Occipital lobe (tissue), 3 donors: ENCODE measurements at places on chromosomes 2 and 18. TPM values are rescaled to one million over a fixed set of nuclear protein-coding genes. Genes with fewer than 3 reads are reported as not detected.

The CYP27A1 gene
- 2.8 TPM for total RNA-seq

The CFAP53 gene
- total RNA-seq = 1.4 TPM

The RNF125 gene
- 1.1 TPM for total RNA-seq

The ANKRD30B gene
- total RNA-seq = 0.16 TPM

The EFR3B gene
- 47.1 TPM for total RNA-seq

The RRM2 gene
- total RNA-seq = 4.8 TPM

The LYPD6B gene
- 12.5 TPM for total RNA-seq

The SEPTIN10 gene
- total RNA-seq = 114 TPM

The SLC4A5 gene
- 2.2 TPM for total RNA-seq

The NMUR1 gene
- total RNA-seq = not detected

The C2orf72 gene
- 32.4 TPM for total RNA-seq

The FRZB gene
- total RNA-seq = 19.8 TPM

The MBOAT2 gene
- total RNA-seq = 189 TPM

The CNTNAP5 gene
- total RNA-seq = 41.0 TPM

The CXCR1 gene
- total RNA-seq = not detected

The LYPD1 gene
- 17.8 TPM for total RNA-seq

The PSMA8 gene
- not detected for total RNA-seq
